ENCODE measurements at places on chromosomes 1 and 21. TPM values are rescaled to one million over a fixed set of nuclear protein-coding genes. Genes with fewer than 3 reads are reported as not detected.

- DNase-seq = peak; percentile 19
Observed at GRCh38 chr1:5889901-5890300, 102.3 kb downstream of the NPHP4 start.

DNA sequence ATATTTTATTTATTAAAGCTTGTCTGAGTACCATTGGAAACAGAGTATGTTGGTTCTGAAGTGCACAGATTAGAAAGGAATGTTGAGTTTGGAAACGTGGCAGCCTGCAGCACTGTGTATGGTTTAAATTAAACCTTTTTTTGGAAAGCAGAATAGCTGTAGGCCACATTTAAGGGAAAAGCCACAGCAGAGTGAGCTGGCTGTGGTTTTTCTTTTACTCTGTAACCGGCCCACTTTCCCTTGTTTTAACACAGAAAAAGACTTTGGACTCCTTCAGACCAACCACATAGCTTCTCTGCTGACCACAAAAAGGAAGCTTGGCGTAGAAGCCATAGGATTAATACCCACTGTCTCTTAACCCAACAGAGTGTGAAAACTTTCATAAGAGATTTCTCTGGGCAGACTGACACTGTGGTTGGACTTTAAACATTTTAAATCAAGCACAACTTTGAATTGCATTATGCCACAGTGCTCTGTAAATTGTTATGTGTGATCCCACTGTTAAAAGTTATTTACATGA lies 75.2 kb downstream of the NFIA start:
- peak; percentile 81 for DNase-seq

DNA sequence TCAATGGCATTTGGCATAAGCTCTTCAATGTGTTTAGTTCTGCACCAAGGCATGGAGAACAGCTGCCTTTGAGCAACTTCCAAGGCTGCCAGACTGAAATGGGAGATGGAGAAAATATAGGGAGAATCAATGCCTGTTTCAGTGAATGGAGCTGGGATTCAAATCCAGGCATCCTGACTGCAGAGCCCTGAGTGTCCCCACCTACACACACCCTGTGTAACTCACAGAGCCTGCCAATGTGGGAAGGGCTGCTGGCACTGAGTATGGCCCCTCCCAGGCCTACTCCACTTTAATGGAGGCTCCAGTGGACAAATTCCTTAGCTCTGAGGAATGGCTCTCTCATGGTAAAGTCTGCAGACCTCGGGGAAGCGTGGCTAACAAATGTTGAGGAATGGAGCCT lies 145.6 kb upstream of the TNR start:
- DNase-seq = no peak

GRCh38 chr1:237817277-237817676 lies 73.4 kb downstream of the ZP4 start:
- DNase-seq = no peak

DNA sequence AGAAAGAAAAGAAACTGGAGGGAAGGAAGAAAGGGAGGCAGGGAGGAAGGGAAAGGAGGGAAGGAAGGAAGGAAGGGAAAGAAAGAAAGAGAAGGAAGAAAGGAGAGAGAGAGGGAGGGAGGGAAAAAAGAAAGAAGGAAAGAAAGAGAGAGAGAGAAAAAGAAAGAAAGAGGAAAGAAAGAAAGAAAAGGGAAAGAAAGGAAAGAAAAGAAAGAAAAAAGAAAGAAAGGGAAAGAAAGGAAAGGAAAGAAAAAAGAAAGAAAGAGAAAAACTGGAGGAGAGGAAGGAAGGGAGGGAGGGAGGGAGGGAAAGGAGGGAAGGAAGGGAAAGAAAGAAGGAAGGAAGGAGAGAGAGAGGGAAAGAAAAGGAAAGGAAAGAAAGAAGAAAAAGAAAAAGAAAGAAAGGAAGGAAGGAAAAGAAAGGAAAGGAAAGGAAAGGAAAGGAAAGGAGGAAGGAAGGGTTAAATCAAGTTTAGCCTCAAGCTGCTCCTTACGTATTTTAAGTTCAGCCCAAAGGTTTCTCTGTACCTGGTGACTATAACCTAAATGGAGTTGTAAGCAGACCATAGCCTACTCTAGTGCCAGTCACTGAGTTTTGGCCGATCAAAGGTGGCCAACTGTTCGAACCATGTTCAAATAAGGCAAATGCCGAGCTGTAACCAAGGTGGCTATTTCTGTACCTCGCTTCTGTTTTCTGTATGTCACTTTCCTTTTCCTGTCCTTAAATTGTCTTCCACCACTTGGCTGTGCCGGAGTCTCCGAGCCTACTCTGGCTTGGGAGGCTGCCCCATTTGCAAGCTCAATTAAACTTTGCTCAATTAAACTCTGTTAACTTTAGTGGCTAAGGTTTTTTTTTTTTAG lies 37.8 kb upstream of the TMPRSS2 start:
- DNase-seq = no peak

Gene YARS1
- 45.4 TPM for total RNA-seq

Gene LHX8
- total RNA-seq = not detected

Gene LDLRAD2
- 0.10 TPM for total RNA-seq

DNA sequence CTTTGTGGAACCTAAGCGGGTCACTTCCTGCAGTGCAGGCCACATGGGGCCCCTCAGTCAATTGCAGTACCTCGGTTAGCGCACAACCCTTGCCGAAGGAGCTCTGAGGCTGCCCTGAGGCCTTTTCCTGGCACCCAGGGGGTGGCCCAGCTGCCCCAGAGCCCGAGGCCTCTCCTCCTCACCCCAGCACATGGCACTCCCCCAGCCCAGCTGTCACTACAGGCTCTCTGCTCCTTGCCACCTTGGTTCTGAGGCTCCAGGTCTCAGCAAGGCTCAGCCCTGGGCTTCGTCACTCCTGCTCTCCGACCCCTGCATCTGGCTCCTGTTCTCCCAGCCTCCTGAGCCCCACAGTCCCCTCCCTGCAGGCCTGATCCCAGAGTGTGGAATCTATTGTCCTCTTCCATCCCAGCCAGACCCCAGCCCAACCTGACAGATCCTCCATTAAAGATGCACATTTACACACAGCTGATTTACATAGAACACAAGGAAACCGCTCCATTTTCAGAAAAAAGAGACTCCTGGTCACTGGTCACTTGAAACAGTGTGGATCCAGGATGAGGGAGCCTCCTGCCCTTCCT lies 192.8 kb upstream of the POU3F1 start:
- DNase-seq = no peak

GRCh38 chr1:68495968-68496679 lies 758 bp downstream of the DEPDC1 start:
- DNase-seq = no peak

- DNase-seq = no peak
Observed at GRCh38 chr1:17686258-17686657, 68.9 kb upstream of the ACTL8 start.

Gene GPR89A
- 24.9 TPM for total RNA-seq

Gene FMN2
- total RNA-seq = 0.69 TPM

- no peak for DNase-seq
Observed at GRCh38 chr1:164764333-164764732, 205.3 kb downstream of the PBX1 start.

DNA sequence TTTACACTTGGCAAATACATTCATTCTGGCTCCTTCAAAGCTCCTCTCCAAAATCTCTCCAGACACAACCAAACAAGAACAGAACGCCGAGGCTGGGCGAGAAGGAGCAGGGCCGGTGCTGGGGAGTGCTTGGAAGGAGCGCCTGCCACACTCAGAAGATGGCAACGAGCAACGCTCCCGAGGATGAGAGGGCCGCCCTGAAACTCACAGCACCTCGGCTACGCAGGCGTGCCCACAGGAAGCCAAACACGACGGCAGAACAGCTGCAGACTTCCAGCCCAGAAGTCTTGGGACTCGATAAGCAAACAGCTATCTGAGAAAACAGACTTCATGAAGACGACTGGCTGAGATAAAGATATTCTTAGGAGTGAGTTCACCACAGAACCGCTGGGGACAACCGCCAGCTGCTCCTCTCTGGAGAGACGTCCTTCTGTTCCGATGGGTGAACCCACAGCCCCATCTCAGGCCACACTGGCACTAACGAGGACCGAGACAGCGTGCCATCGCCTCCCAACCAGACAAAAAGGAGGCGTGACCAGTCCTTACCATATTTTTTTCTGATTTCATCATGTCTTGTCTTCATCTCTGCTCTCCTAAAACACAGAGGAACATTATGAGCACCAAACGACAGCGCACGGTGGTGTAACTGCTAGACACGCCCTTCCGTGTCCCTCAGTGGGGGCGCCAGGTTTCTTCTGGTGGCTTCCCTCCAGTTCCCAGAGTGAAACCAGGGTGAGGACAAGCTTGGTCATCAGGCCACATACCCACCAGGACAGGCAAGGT lies 18.6 kb downstream of the PTTG1IP start:
- DNase-seq = no peak

Gene C1QA
- 37.7 TPM for total RNA-seq

Gene ITLN1
- 0.49 TPM for total RNA-seq

GRCh38 chr1:2569060-2569459 lies 12.9 kb downstream of the TNFRSF14 start:
- DNase-seq = no peak

DNA sequence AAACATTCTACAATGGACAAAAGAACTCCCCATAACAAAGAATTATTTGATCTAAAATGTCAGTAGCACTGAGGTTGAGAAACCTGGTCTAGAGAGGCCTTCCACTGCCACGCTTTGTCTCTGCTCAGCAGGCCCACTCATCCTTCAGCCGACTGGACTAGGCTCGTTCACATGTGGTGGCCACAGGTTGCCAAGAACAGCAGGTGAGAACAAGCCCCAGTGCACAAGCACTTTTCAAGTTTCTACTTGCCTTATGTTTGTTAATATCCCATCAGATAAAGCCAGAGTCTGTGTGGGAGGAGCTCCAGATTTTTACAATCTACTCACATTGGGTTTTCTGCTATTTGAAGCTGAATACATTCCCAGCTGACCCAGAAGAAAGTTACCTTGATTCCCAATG lies 9.1 kb upstream of the EFHD2 start:
- DNase-seq = no peak

DNA sequence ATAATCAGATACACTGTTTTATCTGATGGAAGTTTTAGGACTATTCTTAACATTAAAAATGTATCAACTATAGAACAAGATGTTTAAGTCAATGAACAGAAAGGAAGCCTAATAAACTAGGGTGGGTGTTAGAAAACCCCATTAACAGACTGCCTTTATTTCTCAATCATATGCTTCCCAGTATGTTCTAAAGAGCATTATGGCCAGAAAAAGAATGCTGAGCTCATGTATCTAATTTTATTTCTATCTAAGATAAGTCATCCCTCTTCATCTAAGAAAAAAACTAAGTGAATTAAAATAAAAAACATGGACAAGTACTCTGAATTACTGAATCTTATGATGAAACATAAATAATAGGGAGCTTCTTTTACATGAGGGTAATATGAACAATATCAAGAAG lies 86.5 kb upstream of the TTC39A start:
- no peak for DNase-seq

DNA sequence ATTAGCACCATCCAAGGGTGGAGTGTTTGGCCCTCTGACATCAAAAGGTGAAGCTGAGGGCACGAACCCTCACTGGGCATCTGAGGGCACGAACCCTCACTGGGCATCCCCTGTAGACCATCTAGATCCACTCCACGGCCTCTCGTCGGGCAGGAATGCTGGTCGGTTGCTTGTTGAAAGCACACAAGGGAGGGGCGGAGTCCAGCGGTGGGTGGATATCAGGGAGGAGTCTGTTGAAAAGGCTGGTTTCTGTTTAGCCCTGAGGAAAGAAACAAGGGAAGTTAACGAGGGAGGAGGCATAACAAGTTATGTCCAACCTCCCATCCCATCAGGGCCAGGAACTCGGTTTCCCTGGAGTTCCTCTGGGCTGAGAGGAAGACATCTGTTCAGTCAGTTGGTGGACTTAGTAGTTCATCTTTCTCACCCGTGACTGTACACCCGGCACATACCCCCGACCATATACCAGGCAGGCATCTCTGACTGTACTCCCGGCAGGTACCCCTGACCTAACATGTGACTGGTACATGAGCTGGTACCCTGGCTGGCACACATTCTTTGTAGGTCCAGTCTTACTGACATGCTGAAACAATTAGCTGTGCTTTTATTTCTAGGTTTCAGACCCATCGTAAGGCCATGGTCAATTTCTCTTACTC lies 32.1 kb upstream of the PDE9A start:
- no peak for DNase-seq

Gene AVPR1B
- not detected for total RNA-seq

- DNase-seq = no peak
Observed at GRCh38 chr1:51875291-51875772, 3.2 kb downstream of the NRDC start.

GRCh38 chr1:92653605-92654381 lies 131.1 kb downstream of the EVI5 start:
- DNase-seq = no peak

GRCh38 chr1:230517786-230518185 lies 91.7 kb upstream of the PGBD5 start:
- no peak for DNase-seq

GRCh38 chr1:184972315-184973055 lies 1.8 kb downstream of the NIBAN1 start:
- DNase-seq = peak; percentile 15

GRCh38 chr1:189983166-189983890 lies 494.3 kb downstream of the BRINP3 start:
- DNase-seq = no peak

DNA sequence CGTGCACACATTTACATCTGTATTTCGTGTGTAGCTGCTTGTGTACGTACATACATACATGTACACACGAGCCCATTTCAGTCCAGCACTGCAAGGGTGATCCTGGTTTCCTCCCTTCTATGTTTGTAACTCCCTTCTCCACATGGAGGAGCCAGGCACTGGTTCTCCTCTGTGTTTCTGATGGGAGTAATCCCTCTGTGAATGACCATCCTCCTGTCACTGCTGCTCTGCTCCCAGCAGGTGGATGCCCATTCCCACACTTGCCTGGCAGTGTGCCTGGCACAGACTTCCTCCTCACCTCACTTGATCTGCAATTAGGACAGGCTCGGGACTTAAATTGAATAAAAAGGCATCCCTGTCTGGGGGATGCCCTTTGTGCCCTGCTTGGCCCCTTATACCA lies 37.1 kb downstream of the TRAPPC10 start:
- DNase-seq = no peak

Gene DNAJC6
- total RNA-seq = 7.7 TPM

Gene CYYR1
- 10.9 TPM for total RNA-seq

Gene SELP
- 1.4 TPM for total RNA-seq

- no peak for DNase-seq
Observed at GRCh38 chr1:200207711-200208126, 180.2 kb downstream of the NR5A2 start.

Gene LRRC53
- total RNA-seq = not detected

DNA sequence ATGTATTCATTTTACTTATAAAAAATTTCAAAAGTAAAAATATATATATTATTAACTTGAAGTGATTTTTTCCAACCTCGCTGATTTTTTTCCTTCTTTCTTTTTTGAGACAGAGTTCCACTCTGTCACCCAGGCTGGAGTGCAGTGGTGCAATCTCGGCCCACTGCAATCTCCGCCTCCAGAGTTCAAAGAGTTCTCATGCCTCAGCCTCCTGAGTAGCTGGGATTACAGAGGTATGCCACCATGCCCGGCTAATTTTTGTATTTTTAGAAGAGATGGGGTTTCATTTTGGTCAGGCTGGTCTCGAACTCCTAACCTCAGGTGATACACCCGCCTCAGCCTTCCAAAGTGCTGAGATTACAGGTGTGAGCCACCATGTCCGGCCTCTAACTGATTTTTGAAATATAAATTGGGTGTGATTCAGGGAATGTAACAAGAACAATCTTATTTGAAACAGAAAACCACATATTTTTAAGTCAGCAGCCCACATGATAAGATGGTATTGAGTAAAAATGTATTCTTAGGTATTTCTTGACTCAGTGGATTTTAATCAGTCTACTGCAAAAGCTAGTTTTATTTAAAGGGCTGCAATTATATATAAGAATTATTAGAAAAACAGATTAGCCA lies 30.0 kb downstream of the ZBTB8B start:
- DNase-seq = no peak

Gene DAB1
- total RNA-seq = 1.4 TPM

Gene ELAPOR1
- 3.5 TPM for total RNA-seq

Measured in skin of body (tissue), 3 donors.